ENCODE measurements at places on chromosomes 1 and 21. TPM values are rescaled to one million over a fixed set of nuclear protein-coding genes. Genes with fewer than 3 reads are reported as not detected.

GPR137B gene
- total RNA-seq, result 14.5 TPM

BARHL2 gene
- not detected for total RNA-seq

SASS6 gene
- 4.4 TPM for total RNA-seq

THEM5 gene
- total RNA-seq, result 0.99 TPM

SPRR4 gene
- total RNA-seq, result not detected

ZSWIM5 gene
- 0.07 TPM for total RNA-seq

NFASC gene
- total RNA-seq, result 4.0 TPM

CAMK2N1 gene
- 12.2 TPM for total RNA-seq

P3H1 gene
- 37.1 TPM for total RNA-seq

All from airway epithelial cell (primary cell).